ENCODE measurements at places on chromosomes 7 and 10.

DNA sequence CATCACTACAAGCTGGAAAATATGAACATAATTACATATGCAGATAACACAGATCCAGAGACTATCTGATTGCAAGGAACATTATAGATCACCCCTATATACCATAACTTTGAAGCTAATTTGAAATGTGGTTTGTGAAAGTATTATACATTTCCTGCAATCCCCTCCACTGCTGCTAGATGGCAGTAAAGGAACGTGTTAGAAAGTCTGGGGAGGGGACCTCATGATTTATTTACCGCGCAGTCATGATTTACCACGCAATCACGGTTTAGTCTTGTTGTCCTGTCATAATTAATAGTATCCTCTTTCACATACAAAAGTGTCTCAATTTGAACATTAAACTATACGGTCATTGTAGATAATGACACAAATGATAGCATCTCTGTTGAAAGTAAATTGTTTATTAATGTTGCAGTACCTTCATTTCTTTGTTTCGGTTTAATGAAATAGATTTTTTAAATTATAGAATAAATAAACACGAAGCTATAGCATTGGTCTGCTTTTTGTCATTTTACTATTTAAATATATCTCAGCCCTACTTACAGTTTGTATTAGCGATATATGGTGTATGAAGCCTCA lies 145.3 kb upstream of the PRSS1 start:
- DNase-seq: no peak

DNA sequence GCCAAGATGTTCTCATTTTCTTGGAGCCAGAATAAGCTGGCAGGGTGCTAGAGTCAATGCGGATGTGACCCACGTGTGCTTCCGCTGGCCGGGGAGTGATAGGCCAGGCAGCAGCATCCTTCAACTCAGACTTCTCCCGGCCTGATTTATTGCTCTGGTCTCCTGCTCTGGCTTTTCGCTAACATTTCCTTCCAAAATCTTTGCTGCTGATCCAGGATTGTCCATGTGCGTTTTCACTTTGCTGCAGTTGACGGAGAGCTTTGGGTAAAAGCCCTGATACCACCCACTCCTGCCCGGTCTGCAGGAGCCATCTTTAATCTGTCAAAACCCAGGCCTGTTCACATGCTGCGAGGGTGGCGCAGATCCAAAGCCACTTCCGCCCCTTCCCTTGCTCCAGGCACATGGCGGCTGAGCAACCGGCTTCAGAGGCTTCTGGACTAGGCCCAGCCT lies 106.8 kb downstream of the CYP26A1 start:
- peak; percentile 60 for DNase-seq

GRCh38 chr10:34854147-34854601 lies 39.1 kb upstream of the PARD3 start:
- peak; percentile 35 for DNase-seq

DNA sequence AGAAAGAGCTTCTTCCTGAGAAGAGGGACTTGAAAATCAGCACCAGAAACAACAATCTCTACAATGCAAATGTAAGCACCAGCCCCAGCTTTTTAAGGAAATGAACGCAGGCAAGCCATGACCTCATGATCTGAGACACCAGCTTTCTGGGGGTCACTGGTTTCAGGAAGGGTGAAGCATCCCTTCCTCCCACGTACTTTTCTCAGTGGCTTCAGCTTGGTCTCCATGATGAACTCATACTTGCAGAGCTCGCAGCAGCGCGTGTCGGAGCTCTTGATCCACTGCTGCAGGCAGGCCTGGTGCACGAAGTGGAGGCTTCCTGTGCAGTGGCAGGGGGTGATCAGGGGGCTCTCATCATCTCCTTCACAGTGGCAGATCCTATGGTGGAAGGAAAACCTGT lies 87.0 kb downstream of the ALOX5 start:
- no peak for DNase-seq

- no peak for DNase-seq
Measured at GRCh38 chr7:135666156-135666555, 3.8 kb downstream of the STMP1 start.
